Panc1 (cell line): ENCODE measurements at places on chromosomes 2 and 18. TPM values are rescaled to one million over a fixed set of nuclear protein-coding genes. Genes with fewer than 3 reads are reported as not detected.

Gene ABCG5
- total RNA-seq = 0.05 TPM

Gene PHOSPHO2
- 6.2 TPM for total RNA-seq

DNA sequence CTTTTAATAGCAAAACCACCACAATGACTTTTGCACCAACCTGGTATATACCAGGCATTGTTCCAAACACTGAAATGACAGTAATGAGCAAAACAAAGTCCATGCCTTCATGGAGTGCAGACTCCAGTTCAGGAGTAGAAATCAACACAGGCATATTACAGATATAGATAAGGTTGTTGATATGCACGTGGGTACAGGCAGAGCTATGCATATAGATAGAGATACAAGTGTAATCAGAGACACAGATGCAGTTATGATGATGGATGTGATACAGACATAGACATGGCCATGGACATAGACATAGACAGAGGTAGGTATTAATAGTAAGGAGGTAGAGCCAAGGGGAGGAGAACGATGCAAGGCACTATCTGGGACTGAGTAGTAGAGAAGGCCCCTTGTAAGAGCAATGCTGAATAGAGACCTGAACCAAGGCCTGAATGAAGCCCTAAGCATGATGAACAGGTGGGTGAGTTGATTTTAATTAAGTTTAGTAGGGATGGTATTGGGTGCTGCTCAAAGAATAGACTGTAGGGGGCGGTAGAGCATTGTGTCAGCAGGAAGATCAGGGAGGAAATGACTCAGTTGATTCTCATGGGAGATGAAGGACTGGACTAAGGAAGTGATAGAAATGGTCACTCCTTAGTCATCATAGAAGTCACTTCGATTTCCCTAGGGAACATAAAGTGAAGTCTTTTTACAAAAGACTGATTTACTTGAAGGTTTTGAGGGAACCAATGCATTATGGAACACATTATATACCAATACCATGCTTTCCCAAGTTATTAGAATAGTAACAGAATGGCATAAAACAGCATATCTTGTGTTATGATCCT is 39.4 kb downstream of the CMPK2 start:
- H3K27me3 ChIP-seq = no peaks in the 10 kb centered on the region
- peak; percentile 46 for DNase-seq
- H3K36me3 ChIP-seq = no peaks in the 10 kb centered on the region
- no peaks in the 10 kb centered on the region for H3K4me1 ChIP-seq
- no peak overlapping the region for H3K27ac ChIP-seq
- no peak overlapping the region for H3K4me3 ChIP-seq

DNA sequence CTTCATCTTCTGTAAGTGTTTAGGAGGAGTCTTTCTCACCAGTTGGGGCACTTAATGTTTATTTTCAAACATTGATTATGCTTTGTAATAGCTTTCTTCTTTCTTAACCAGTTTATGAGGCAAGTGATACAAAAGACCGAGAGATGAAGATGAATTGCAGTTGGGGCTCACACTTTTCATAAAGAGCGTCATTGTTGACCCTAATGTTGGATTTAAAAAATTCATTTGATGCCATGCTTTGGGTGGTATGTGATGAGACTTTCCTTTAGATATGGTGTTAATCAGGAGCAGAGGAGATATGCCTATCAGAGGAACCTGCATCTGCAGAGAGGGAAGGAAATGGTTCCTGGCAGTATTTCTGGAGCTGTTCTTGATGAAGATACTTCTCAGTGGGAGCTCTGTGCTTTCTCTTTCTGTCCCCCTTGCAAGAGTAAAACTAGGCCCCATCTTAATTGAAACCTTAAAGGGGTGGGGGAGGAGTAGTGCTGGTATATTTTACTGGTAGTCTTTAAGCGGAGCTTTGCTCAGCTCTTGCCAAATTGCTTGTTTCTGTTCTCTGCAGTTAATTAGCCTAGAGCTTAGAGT is 2.3 kb downstream of the EML4 start:
- peaks cover 44% of the 10 kb centered on the region for H3K4me1 ChIP-seq
- no peaks in the 10 kb centered on the region for H3K27me3 ChIP-seq
- peaks cover 11% of the 10 kb centered on the region for H3K36me3 ChIP-seq
- H3K4me3 ChIP-seq = peak overlapping the region; percentile 80
- no peak for DNase-seq
- H3K27ac ChIP-seq = peak overlapping the region; percentile 94

DNA sequence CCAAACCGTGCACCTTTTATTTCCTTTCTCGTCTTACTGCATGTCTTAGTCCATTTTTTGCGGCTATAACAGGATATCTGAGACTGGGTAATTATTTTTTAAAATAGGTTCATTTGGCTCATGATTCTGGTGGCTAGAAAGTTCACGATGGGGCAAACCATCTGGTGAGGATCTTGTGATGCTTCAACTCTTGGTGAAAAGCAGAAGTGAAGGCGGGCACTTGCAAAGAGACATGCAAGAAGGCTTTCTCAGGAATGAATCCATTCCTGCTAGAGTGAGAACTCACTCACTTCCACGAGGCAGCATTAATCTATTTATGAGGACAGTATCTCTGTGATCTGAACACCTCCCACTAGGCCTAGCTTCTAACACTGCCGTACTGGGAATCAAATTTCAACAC is 327.1 kb upstream of the RBMS1 start:
- no peaks in the 10 kb centered on the region for H3K27me3 ChIP-seq
- H3K27ac ChIP-seq = no peak overlapping the region
- no peak for DNase-seq
- no peaks in the 10 kb centered on the region for H3K4me1 ChIP-seq

DNA sequence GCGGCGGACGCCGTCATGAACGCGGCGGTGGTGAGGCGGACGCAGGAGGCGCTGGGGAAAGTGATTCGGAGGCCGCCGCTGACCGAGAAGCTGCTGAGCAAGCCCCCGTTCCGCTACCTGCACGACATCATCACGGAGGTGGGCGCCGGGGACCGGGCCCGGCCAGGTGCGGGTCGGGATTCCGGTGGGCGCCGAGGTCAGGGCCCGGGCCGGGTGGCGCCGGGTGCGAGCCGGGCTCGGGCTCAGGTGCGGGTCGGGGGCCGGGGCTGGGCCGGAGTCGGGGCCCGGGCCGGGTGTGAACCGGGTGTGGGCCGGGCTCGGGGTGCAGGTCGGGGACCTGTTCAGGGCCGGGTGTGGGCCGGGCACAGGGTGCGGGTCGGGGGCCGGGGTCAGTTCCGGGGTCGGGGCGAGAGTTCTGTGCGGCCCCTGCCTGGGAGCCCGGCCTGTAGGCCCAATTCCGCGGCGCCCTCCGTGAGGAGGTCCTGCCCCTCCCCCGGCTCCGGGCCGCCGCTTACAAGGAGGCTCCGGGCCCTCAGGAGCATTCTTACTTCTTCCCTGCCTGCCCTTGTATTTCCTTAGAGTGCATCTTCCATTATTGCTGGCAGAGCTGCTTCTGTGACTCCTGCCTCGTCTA is 447 bp downstream of the TRAF3IP1 start:
- peaks cover 9% of the 10 kb centered on the region; the same call in 1 of the 2 replicates for H3K4me1 ChIP-seq
- peak overlapping the region; percentile 62 for H3K4me3 ChIP-seq
- H3K27ac ChIP-seq = peak overlapping the region; percentile 46
- no peak for DNase-seq
- no peaks in the 10 kb centered on the region for H3K36me3 ChIP-seq
